Breast epithelium (tissue), 4 donors: ENCODE measurements at places on chromosomes 3 and 15. TPM values are rescaled to one million over a fixed set of nuclear protein-coding genes. Genes with fewer than 3 reads are reported as not detected.

GRCh38 chr3:149581681-149582370 is 76.0 kb downstream of the WWTR1 start:
- DNase-seq, result no peak
- no peak overlapping the region for H3K4me3 ChIP-seq
- peak overlapping the region; percentile 79 for H3K27ac ChIP-seq
- H3K4me1 ChIP-seq, result peaks cover 35% of the 10 kb centered on the region

GRCh38 chr3:28564211-28564610 is 215.6 kb upstream of the AZI2 start:
- H3K4me3 ChIP-seq, result no peak overlapping the region
- no peaks in the 10 kb centered on the region for H3K27me3 ChIP-seq

GRCh38 chr15:72063186-72063585 is 54.8 kb downstream of the MYO9A start:
- H3K27ac ChIP-seq, result no peak overlapping the region
- no peaks in the 10 kb centered on the region for H3K27me3 ChIP-seq
- H3K4me1 ChIP-seq, result no peaks in the 10 kb centered on the region
- H3K36me3 ChIP-seq, result no peaks in the 10 kb centered on the region

- no peaks in the 10 kb centered on the region for H3K36me3 ChIP-seq
- H3K27ac ChIP-seq, result no peak overlapping the region
- no peaks in the 10 kb centered on the region for H3K27me3 ChIP-seq
- no peaks in the 10 kb centered on the region for H3K4me1 ChIP-seq
Measured at GRCh38 chr15:67781907-67782690, 43.2 kb upstream of the SKOR1 start.

GRCh38 chr15:43143203-43143941 is 10.0 kb downstream of the TMEM62 start:
- no peak overlapping the region for H3K4me3 ChIP-seq
- no peak for DNase-seq
- no peaks in the 10 kb centered on the region for H3K27me3 ChIP-seq
- peaks cover 4% of the 10 kb centered on the region for H3K36me3 ChIP-seq

LINGO1 gene
- 1.2 TPM for total RNA-seq

GOLGA6C gene
- 0.33 TPM for total RNA-seq

GRCh38 chr15:52912172-52912571 is 122.0 kb upstream of the ONECUT1 start:
- no peaks in the 10 kb centered on the region for H3K36me3 ChIP-seq
- no peak overlapping the region for H3K4me3 ChIP-seq
- no peak for DNase-seq
- H3K4me1 ChIP-seq, result no peaks in the 10 kb centered on the region

GRCh38 chr3:128021768-128022372 is 30.4 kb upstream of the SEC61A1 start:
- H3K36me3 ChIP-seq, result no peaks in the 10 kb centered on the region
- no peaks in the 10 kb centered on the region for H3K4me1 ChIP-seq
- DNase-seq, result no peak

DNA sequence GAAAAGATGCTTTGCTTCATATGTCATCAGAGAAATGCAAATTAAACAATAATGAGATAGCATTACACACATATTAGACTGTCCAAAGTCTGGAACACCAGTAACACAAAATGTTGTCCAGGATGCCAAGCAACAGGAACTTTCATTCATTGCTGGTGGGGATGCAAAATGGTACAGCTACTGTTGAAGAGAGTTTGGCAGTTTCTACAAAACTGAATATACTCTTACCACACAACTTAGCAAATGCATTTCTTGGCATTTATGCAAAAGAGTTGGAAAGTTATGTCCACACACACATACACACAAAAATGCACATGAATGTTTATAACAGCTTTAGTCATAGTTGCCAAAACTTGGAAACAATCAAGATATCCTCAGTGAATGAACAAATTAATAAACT is 195.2 kb upstream of the MME start:
- H3K4me3 ChIP-seq, result no peak overlapping the region
- DNase-seq, result no peak
- H3K4me1 ChIP-seq, result no peaks in the 10 kb centered on the region

DNA sequence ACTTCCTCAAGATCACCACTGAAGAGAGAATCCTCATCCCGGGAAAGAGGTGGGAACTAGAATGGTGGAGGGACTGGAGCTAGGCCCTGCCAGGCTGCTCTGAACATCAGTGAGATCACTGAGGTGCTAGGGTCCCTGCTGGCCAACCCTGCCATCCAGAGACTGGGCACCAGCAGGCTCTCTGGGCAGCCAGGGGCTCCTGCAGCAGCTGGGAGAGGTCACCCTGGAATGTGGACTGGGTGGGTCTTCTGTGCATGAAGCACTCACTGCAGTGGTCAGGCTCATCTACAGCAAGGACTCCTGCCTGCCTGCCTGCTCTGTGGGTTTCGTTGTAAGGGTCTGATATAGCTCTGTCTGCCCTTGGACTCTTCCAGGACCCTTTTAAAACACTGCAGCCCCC is 24.9 kb downstream of the ALS2CL start:
- H3K4me1 ChIP-seq, result no peaks in the 10 kb centered on the region
- no peaks in the 10 kb centered on the region for H3K36me3 ChIP-seq
- DNase-seq, result peak; percentile 34
- H3K4me3 ChIP-seq, result no peak overlapping the region
- H3K27me3 ChIP-seq, result no peaks in the 10 kb centered on the region

GRCh38 chr15:77607894-77608261 is 24.8 kb downstream of the LINGO1 start:
- H3K4me3 ChIP-seq, result no peak overlapping the region
- H3K27me3 ChIP-seq, result no peaks in the 10 kb centered on the region
- H3K36me3 ChIP-seq, result no peaks in the 10 kb centered on the region
- no peaks in the 10 kb centered on the region for H3K4me1 ChIP-seq
- H3K27ac ChIP-seq, result peak overlapping the region; percentile 80

GRCh38 chr3:47057212-47057671 is 77.8 kb downstream of the NBEAL2 start:
- H3K27me3 ChIP-seq, result no peaks in the 10 kb centered on the region

- H3K36me3 ChIP-seq, result no peaks in the 10 kb centered on the region
- H3K4me1 ChIP-seq, result no peaks in the 10 kb centered on the region
- peak overlapping the region; percentile 71 for H3K27ac ChIP-seq
- no peaks in the 10 kb centered on the region for H3K27me3 ChIP-seq
Measured at GRCh38 chr3:190323246-190323626, 990 bp upstream of the CLDN1 start.

RETNLB gene
- total RNA-seq, result not detected

- no peak for DNase-seq
- H3K4me1 ChIP-seq, result no peaks in the 10 kb centered on the region
- no peaks in the 10 kb centered on the region for H3K36me3 ChIP-seq
- no peaks in the 10 kb centered on the region for H3K27me3 ChIP-seq
- no peak overlapping the region for H3K4me3 ChIP-seq
Measured at GRCh38 chr3:114775395-114775794, 371.7 kb downstream of the ZBTB20 start.

GRCh38 chr15:65901336-65901735 is 32.0 kb downstream of the RAB11A start:
- no peak overlapping the region for H3K27ac ChIP-seq
- H3K27me3 ChIP-seq, result no peaks in the 10 kb centered on the region
- H3K4me3 ChIP-seq, result no peak overlapping the region
- H3K36me3 ChIP-seq, result no peaks in the 10 kb centered on the region

DNA sequence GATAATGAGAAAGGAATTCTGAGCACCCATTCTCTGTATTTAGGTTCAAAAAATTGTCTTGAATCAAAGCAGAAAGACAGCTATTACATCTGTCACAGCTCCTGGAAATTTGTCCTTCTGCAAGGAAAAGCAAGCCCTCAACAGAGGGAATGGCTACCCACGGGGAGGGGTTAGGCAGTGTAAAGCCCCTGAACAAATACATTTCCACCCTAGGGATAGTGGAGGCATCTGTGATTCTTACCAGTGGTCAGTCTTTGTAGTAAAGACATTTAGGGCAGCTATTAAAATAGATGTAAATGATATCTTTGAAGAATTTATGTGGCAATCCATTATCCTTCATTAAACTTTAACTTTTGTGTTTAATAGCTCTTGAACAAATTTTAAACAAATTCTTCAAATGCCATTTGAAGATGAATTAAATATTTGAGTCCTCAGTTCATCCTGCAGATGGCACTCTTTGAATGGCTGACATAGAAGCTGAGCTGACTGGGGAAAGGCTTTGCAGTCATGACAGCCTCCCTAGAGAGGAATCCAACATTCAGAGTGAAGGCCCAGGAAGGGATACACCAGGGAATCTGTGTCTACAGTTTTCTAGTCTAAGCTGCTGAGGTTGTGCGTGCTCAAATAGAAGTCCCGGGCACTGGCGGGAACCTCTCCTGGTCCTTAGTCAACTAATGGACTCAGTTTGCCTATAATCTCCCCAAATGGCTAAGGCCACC is 359.7 kb upstream of the ROPN1 start:
- H3K4me1 ChIP-seq, result no peaks in the 10 kb centered on the region
- no peak for DNase-seq
- H3K36me3 ChIP-seq, result no peaks in the 10 kb centered on the region
- H3K4me3 ChIP-seq, result no peak overlapping the region

COL6A5 gene
- not detected for total RNA-seq

- no peak overlapping the region for H3K4me3 ChIP-seq
- H3K27ac ChIP-seq, result no peak overlapping the region
- H3K4me1 ChIP-seq, result no peaks in the 10 kb centered on the region
- no peaks in the 10 kb centered on the region for H3K36me3 ChIP-seq
- peak; percentile 32 for DNase-seq
Measured at GRCh38 chr15:60093273-60094067, 89.4 kb downstream of the FOXB1 start.

DNA sequence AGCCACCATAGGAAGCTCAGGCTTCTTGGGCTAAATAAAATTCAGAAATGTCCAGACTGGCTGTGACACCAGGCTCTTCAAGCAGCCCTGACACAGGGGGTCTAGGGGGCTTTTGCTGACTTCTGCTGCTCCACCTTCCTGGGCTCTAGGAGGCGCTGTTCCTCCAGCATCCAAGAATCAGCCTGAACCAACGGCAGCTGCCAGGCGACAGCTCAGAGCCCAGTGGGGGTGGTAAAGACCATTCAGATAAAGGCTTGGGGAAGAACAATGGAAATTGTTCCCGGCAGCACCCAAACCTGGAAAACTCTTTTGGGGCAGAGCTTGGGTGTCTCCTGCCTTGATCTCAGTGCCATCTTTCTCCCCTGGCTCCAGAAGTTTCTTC is 21.6 kb upstream of the PSTPIP1 start:
- no peak for DNase-seq
- no peak overlapping the region for H3K4me3 ChIP-seq
- H3K27ac ChIP-seq, result no peak overlapping the region
- no peaks in the 10 kb centered on the region for H3K36me3 ChIP-seq
- H3K27me3 ChIP-seq, result no peaks in the 10 kb centered on the region

DNA sequence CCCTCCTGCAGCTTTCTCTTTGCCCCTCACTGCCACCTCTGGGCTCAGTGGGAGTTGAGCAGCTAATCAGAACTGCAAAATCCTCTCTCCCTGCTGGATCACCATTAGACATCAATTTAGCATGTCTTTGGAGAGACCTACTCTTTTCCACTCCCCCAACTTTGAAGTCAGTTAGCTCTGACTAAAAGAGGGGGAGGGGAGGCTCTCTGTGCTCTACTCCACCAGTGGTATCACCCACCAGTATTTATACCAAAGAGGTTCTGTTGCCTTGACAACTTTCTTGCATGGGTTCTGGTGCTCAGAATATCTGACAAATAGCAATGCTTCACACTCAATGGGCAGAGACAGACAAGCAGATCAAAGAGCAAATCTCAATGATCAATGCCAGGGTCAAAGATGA is 146.2 kb upstream of the ROPN1 start:
- no peaks in the 10 kb centered on the region for H3K27me3 ChIP-seq
- no peaks in the 10 kb centered on the region for H3K36me3 ChIP-seq
- H3K4me3 ChIP-seq, result no peak overlapping the region
- H3K27ac ChIP-seq, result no peak overlapping the region
- no peaks in the 10 kb centered on the region for H3K4me1 ChIP-seq
- no peak for DNase-seq

GRCh38 chr3:18446149-18446825 is 21.1 kb upstream of the SATB1 start:
- H3K36me3 ChIP-seq, result no peaks in the 10 kb centered on the region
- H3K27me3 ChIP-seq, result no peaks in the 10 kb centered on the region
- no peak for DNase-seq
- H3K4me1 ChIP-seq, result peaks cover 4% of the 10 kb centered on the region
- H3K27ac ChIP-seq, result no peak overlapping the region
- no peak overlapping the region for H3K4me3 ChIP-seq

DNA sequence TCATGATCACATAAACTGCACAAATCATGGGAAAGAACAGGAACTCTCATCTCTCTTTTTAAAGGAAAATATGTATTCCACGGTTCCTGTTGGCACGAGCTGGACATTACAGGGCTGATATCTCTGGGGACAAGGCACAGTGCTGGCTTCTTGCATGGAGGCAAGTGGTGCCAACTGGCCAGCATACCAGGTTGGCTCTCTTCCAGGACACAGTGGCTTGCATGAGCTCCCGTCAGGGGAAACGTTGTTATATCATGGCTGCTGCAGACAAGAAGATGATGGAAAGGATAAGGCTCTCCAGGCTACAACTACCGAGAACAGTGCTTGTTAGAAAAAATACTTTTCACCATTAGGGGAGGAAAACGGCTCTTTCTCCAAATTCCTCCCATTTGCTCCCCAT is 283.9 kb downstream of the RORA start:
- DNase-seq, result no peak
- no peak overlapping the region for H3K27ac ChIP-seq
- no peaks in the 10 kb centered on the region for H3K36me3 ChIP-seq
- H3K27me3 ChIP-seq, result no peaks in the 10 kb centered on the region
- peaks cover 6% of the 10 kb centered on the region for H3K4me1 ChIP-seq

- no peaks in the 10 kb centered on the region for H3K27me3 ChIP-seq
- H3K36me3 ChIP-seq, result no peaks in the 10 kb centered on the region
- DNase-seq, result no peak
- no peaks in the 10 kb centered on the region for H3K4me1 ChIP-seq
- no peak overlapping the region for H3K4me3 ChIP-seq
- H3K27ac ChIP-seq, result no peak overlapping the region
Measured at GRCh38 chr3:118792191-118792590, 242.5 kb downstream of the IGSF11 start.

DNA sequence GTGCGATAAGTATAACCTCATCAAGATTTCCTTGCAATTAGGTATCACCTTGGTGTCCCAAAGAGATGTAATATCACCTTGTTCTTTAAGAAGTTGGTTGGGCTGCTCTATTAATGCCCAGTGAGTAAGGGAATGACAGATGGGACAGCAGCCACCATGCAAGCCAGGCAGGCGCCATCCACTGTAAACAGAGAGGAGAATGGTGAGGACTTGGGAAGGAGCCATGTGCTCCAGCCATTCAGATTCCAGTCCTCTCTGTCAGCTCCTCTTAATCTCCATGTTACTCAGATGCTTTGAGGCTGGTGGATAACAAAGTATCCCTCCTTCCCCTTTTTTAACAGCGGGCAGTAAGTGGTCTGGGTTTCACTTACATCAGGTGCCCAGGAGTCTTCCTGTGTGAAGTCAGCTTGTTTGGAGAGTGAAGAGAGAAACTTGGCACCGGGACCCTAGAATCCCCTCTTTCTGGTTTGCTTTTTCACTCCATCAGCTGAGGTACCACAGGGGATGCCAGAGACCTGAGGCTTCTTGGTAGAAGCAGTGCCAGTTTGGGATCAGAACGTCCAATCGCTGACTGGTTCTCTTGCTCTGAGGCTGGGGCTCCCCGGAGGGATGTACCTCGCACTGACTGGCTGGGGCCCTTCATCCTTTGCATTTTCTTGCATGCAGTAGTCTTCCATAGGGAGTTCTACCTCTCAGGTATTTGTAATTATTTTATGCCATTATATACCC is 29.5 kb downstream of the SLCO3A1 start:
- H3K36me3 ChIP-seq, result no peaks in the 10 kb centered on the region
- H3K4me1 ChIP-seq, result peaks cover 6% of the 10 kb centered on the region
- no peak for DNase-seq

GRCh38 chr15:61815356-61816083 is 244.7 kb downstream of the VPS13C start:
- H3K27ac ChIP-seq, result no peak overlapping the region
- no peak for DNase-seq
- no peak overlapping the region for H3K4me3 ChIP-seq
